NCI-H226 (cell line): ENCODE measurements at places on chromosomes 1 and 21.

GRCh38 chr21:34567604-34568155, 47.2 kb downstream of the RCAN1 start:
- DNase-seq, result no peak

GRCh38 chr21:33070998-33071769, 1.2 kb downstream of the OLIG1 start:
- DNase-seq, result no peak

- no peak for DNase-seq
Measured at GRCh38 chr1:200238311-200238710, 171.5 kb downstream of the ZNF281 start.

- DNase-seq, result no peak
Measured at GRCh38 chr1:179153217-179153616, 71.3 kb downstream of the TOR3A start.

- no peak for DNase-seq
Measured at GRCh38 chr1:34019741-34020552, 145.1 kb downstream of the CSMD2 start.

DNA sequence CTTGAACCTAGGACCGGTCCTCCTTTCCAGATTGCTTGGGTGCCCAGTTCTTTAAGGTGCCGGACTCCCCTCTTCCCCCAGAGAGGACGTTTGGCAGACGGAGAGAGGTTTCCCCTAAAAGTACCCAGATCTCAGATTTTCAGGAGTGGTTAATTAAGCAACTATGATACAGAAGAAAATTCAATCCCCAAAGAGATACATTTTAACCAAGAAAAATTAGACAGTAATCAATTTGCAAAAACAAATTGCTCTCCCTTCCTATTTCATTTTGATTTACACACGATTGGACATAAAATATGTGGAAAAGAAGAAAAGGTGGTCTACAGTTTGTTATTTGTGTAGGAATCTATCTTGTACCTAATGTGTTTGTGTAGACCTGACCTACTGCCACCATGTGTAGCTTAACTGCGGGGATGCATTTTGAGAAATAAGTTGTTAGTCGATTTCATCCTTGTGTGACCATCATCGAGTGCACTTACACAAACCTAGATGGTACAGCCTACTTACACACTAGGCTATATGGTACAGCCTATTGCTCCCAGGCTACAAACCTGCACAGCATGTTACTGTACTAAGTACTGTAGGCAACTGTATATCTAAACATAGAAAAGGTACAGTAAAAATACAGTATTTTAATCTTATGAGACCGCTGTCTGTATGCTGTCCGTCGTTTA, 755 bp downstream of the RPAP2 start:
- no peak for DNase-seq

GRCh38 chr1:61865646-61866220, 123.5 kb downstream of the PATJ start:
- DNase-seq, result no peak

- DNase-seq, result peak; percentile 54
Measured at GRCh38 chr1:109722908-109723691, 11.0 kb downstream of the GSTM5 start.

DNA sequence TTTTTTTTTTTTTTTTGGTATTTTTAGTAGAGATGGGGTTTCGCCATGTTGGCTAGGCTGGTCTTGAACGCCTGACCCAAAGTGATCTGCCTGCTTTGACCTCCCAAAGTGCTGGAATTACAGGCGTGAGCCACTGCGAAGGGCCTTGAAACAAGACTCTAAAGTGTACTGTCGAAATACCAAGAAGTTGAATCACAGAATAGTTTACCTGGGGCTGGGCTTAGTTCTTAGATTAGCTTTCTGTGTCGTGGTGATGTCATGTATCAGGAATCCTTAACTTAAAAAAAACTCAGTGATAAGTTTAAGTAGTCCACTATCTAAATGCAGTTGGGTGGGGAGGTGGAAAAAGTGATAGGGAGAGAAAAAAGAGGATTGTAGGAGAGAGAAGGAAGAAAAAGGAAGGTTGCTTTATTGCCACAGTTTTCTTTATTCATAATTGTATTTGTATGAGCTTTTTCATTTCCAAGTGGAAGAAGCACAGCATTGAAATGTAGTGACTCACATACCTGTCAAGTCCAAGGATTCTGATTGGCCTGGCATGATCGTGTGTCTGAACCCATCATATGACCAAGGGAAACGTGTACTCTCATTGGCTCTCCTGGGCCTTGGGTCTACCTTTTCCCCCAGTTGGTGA, 13.4 kb downstream of the ITSN1 start:
- peak; percentile 98 for DNase-seq

DNA sequence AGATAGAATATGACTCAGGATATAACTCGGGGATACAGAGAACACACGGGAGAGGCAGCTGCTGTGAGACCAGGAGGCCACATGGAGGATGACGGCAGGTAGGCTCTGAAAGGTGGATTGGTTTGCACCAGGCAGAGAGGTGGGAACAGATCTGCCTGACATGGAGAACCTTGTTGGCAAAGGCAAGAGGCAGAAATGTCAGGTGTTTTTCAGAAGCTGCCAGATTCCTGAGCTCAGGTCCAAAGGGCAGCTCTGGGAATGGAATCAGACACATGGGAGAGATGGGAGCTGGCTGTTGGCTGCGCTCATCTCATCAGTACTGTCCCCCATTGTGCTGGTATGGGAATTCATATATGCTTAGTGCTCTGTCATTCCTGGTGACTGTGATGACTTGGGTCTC, 19.2 kb downstream of the SYT6 start:
- no peak for DNase-seq

- peak; percentile 88 for DNase-seq
Measured at GRCh38 chr21:37072274-37072987, 440 bp downstream of the PIGP start.

- no peak for DNase-seq
Measured at GRCh38 chr1:60184521-60184920, 111.0 kb upstream of the C1orf87 start.

DNA sequence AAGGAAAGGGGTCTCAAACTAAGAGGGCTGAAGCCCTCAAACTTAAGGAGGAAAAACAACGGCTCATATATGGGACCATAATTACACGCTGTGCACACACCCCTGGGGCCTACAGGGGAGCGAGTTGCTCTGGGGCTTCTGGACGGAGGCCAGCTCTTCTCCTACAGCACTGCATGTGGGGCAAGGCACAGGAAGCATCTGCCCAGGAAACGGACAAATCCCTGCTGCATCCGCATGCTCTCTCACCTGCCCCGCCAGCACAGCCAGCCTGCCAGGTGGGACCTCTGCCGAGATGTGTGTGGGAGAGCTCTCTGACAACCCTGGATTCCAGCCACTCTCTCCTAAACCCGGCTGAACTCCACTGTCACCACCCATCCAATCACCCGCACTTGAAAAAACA, 54.1 kb downstream of the MRPL37 start:
- peak; percentile 23 for DNase-seq

- no peak for DNase-seq
Measured at GRCh38 chr1:196409586-196409985, 198.7 kb downstream of the KCNT2 start.
